ENCODE measurements at places on chromosomes 6 and 20.

DNA sequence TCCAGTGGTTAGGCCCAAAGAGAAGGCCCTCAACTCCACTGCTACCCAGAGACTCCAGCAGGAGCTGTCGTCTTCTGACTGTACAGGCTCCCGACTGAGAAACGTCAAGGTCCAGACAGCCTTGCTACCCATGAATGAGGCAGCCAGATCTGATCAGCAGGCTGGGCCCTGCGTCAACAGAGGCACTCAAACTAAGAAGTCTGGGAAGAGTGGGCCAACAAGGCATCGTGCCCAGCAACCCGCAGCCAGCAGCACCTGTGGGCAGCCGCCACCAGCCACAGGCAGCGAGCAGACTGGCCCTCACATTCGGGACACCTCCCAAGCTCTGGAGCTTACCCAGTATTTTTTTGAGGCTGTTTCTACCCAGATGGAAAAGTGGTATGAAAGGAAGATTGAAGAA is 8.1 kb downstream of the LYRM2 start:
- DNase-seq: no peak

GRCh38 chr20:8545212-8545611 is 413.1 kb downstream of the PLCB1 start:
- no peak for DNase-seq

DNA sequence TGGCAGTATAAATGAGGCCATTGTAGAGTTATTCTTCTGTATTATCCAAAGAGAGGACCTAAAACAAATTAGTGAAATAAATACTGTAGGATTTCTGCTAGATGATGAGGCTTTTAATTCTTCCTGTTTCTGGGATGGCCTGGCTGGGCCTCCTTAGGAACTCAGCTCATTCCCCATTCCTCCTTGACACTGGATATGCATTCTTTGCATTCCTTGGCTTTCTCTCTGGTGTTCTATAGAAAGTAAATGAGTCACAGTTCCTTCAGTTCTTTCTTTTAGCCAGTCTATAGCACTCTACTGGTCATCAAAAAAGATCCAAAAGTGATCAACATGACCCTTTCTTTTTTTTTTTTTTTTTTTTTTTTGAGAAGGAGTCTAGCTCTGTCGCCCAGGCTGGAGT is 8.6 kb downstream of the OR10C1 start:
- no peak for DNase-seq

DNA sequence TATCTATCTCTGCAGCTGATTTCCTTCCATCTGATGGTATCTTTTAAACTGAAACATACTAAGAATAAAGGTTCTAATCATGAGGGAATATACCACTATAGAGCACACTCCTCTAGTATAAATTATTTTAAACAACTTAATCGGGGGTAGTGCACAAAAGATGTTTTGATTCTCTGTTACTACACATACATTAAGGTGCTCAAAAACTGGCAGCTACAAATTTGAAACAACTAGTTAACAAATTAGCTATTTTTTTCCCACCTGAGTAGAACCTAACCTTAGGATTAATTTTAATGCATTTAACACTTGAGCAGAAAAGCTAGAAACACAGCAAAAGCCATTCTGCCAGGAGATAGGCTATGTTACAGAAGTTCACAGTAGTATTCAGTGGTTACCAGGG is 23.0 kb downstream of the CCNC start:
- DNase-seq: no peak

DNA sequence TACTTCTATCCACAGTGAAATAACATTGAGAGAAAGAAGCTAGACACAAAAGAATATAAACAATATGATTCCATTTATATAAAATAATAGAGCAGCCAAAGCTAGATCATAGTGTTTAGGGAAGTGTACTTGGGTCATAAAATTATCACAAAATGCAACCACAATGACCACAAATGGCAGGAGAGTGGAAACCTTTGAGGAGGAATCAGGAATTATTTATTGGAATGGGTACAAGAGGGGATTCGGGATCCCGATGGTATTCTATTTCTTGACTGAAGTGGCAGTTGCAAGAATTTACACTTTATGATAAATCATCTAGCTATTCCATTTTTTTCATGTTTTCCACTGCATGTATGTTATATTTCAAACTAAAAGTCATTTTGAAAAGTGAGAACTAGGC is 76.1 kb downstream of the IPCEF1 start:
- DNase-seq: no peak

DNA sequence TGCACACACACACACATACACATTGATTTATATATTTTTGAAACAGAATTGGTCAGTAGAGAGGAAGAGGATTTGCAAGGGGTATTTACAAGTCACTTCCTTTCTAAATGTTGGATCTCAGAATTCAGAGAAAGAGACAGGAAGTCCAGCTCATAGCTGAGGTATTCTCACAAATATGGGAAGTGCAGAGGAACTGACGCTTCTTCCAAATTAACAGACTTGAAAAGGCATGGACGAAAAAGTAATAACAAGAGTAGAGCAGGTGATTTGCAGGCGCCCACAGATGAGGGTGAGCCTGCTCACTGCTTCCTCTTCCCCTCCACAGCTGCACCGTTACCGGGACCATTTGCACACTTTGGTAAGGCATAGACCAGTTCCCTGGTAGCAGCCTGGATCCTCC is 246.4 kb downstream of the PHACTR1 start:
- DNase-seq: no peak

- DNase-seq: no peak
Observed at GRCh38 chr20:61722146-61722678, 343.5 kb downstream of the TAF4 start.

DNA sequence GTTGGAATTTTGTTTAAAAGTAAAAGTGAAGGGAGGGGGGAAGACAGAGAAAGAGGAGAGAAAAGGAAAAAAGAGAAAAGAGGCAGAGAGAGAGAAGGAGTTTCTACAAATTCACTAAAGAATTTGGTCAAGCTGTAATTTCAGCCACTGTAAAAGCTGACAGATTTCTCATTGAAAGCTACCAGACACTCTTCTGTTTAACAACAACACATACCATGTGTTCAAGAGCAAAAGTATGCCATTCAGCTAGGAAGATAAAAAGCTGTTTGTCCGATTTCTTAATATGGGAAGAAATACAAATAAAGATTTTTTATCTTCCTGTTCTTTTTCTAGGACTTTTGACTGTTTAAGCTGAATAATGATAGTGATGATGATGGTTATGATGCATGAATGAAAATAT is 204.8 kb upstream of the RSPO3 start:
- no peak for DNase-seq

DNA sequence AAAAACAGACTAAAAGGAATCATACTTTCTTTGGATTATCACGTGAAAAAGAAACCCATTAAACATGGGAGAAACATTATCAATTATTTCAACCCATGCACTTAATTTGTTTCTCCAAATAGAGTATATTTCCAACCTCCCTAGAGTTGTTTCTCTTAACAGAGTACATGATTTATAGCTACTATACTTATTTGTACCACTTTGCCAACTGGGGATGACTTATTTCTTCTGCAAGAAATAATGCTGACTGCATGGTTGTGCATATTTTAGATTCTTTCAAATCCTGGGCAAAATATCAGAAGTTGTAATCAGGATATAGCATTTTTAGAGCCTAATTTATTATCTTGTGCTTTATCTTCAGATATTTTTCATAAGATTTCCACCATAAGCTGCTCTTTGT is 629.1 kb upstream of the EYS start:
- DNase-seq: no peak

- no peak for DNase-seq
Observed at GRCh38 chr6:12422848-12423247, 132.7 kb downstream of the EDN1 start.
